ENCODE measurements at places on chromosomes 6 and 20. TPM values are rescaled to one million over a fixed set of nuclear protein-coding genes. Genes with fewer than 3 reads are reported as not detected.
A peak's percentile ranks its signal among the peaks of the same experiment; 100 is the strongest.

The ULBP3 gene
- 12.6 TPM for total RNA-seq

The PRKN gene
- 0.63 TPM for total RNA-seq

The SIRPB1 gene
- total RNA-seq: 0.54 TPM

The OR12D3 gene
- not detected for total RNA-seq

DNA sequence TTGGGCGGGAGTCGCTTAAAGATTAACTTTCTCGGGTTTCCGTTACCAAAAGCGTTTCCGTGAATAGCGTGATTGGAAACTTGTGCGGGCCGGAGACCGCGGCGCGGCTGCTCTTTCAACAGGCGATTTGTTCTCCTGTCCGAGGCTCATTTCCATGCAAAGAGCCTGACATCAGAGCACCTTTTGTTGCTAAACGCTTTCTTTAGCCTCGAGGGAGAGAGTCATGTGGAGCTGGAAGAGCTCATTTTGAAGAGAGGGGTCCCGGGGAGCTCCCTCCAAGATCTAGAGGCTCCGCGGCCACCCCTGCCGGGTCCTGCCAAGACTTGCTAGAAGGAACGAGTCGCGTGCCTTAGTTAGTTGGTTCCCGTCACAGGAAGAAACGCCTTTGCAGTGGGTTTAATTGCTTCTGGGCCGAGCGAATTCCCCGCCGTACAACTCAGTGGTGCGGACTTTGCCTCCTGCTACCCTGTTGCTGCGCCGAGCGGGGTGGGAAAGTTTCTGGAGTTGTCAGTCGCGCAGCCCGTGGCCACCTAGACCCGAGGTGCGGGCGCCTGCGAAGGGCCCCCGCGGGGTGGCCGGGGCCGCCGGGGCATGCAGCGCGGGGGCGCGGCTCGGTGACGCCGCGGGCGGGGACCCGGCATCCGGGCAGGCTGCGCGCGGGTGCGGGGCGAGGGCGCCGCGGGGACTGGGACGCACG, at the start of gene SASH1:
Gene SASH1 (plus strand): TSS at position 489 of the 697 bp plus-strand sequence. CDS start 230 bp downstream, outside the sequence.
- H3K27ac ChIP-seq: peak within 1 kb of the TSS; percentile 84
- peaks cover 40% of the 10 kb centered on the region for H3K4me1 ChIP-seq
- H3K27me3 ChIP-seq: no peaks in the 10 kb centered on the region
- H3K4me3 ChIP-seq: peak within 1 kb of the TSS; percentile 76
- DNase-seq: peak; percentile 87

DNA sequence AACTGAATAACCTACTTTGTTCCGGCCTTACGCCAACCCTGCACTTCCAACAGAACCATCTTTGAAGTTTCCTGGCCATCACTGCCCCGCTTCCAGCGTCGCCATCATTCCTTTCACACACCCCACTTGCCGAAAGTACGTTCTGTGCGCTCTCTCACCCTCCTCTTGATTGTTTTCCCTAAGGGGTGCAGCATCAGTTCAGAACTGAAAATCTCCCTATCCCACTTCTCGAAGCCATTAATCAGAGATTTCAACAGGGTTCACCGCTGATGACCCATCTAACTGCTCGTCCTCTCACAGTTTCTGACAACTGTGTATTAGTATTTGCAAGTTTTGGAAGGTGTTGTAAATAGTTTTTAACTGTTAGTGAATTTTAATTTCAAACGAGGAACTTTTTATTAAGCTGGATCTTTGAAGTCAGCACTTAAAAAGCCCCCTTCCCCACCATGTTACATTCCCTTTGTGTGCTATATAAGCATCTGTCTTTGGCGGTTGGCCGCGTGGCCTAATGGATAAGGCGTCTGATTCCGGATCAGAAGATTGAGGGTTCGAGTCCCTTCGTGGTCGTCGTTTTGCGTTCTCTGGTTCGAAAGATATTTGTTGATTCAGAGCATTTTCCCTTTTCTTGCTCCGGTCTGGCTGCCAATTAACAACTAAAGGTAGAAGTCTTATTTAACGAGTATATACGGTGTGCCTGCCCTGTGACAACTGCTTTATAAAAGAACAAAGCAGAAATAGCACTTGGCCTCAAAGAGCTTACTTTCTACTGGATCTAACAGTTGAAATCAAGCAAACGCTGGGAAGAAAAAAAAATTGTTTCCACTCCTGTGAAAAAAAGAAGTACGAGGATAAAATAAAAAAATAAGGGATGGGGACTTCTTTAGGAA, 42.6 kb downstream of the TRIM27 start:
- H3K4me3 ChIP-seq: peak overlapping the region; percentile 90
- H3K27ac ChIP-seq: no peak overlapping the region
- no peaks in the 10 kb centered on the region for H3K4me1 ChIP-seq
- DNase-seq: peak; percentile 70
- H3K27me3 ChIP-seq: peaks cover 4% of the 10 kb centered on the region
- H3K36me3 ChIP-seq: no peaks in the 10 kb centered on the region

Measured in GM23248 (cell line).